ENCODE measurements at places on chromosomes 3 and 15.
A peak's percentile ranks its signal among the peaks of the same experiment; 100 is the strongest.

DNA sequence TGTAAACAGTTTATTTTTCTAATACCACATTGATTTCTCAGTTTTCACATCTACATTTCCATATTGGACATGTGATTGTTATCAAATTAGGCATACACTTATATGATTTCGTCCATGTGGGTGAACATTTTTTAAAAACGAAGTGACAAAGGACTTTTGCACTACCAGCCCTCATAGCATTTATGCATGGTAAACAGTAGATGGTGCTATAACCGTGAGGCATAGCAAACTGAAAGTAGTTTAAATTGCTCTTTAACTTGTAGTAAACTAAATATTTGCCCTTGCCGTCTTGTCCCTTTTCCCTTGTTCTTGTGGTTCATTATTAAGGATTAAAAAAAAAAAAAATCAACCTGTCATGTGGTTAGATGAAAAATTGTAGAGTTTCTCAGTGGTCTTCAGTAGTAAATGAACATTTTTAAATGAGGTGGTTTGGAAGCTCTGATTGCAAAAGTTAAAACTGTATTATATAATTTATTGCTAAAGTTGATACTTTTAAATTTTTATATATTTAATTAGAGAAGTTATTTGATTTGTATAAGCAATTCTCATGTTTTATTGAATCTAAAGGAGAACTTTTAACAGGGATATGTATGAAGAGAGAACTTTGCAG, 24.0 kb downstream of the STX19 start:
- peak; percentile 37 for DNase-seq

- no peak for DNase-seq
These were observed 365.1 kb upstream of the SEMA6D start for GRCh38 chr15:47352217-47352616.

DNA sequence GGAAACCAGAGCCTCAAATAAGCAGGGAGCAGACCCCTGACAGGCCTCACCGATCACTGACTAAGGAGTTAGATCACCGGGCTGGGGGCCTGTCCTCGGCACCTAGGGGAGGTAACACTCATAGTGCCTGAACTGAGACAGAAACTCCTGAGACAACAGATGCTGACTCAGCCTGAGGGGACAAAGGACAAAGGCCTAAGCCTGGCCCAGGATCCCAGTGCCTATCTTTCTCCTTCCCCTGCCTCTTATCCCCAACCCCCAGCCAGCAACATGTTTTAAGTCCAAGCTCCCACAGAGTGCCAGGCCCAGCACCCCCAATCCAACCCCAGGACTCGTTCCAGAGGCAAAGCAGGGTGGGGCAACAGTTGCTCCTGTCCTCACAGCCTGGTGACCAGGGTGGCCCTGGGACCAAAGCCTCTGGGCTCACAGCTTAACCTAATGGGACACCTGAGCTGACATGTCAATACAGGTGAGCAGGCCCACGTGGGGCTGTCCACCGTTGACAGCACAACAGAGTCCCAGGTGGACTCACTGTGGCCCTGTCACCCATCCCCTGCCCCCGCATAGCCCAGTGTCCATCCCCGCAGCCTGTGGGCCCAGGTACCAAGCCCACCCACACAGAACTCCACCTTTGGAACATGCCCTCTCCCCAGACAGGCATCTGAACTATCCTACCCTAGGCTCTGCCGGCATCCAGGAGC, 37.4 kb downstream of the ADCY5 start:
- no peak for DNase-seq

DNA sequence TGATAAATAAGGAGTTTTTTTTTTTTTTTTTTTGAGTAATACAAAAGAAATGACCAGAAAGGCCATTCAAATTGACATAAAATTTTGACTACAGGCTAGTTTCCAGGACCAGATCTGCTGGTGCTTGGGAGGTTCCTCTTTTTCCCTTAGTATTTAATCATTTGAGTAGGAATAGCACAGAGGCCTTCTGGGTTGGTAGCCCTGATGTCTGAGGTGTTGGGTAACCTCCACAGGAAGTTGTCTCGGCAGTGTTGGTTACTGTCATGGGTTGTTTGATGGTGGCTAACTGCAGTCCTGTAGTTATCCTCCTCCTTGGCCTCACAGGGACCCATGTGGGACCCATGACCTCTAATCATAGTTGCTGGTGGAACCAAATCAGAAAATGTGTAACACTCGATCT, 91.1 kb downstream of the USP13 start:
- DNase-seq, result peak; percentile 77

GRCh38 chr3:46407970-46408369, 911 bp downstream of the CCRL2 start:
- peak; percentile 64 for DNase-seq

GRCh38 chr3:153951276-153951675, 169.9 kb upstream of the ARHGEF26 start:
- DNase-seq, result no peak

DNA sequence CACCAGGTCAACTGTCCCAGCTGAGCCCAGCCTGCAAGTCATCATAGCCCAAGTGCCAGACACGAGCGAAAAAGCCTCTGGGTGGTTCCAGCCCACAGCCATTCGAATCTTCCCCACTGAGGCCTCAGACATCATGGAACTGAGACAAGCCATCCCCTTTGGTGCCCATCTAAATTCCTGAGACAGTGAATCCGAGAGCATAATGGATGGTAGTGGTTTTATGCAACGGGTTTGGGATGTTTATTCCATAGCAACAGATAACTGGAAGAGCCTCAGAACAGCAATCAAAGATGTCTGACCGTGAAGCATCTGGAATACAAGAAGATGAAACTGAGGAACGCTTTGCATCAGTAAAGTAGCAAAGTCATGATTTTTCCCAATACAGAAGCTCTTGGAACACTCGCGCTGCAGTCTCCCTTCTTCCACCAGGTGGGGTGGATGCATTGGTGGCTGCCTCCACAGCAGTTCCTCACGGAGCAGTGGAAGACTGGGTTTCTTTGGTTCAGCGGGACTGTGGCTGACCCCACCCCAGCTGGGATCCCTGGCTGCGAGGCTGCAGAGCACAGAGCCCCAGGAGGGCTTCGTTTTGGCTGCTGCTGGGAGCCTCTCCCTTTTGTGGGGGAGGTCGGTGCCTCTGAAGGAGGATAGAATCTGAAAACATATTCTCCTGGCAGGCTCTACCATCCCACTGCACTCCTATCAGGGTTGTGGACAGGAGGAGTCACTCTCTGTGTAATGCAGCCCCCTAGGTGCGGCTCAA, 26.4 kb upstream of the PDE8A start:
- DNase-seq, result peak; percentile 86

GRCh38 chr15:58951388-58952007, 18.0 kb upstream of the SLTM start:
- no peak for DNase-seq

- DNase-seq, result no peak
These were observed 75.1 kb downstream of the GRM7 start for GRCh38 chr3:6935970-6936369.

GRCh38 chr3:130950641-130951040, 56.8 kb downstream of the ATP2C1 start:
- no peak for DNase-seq

DNA sequence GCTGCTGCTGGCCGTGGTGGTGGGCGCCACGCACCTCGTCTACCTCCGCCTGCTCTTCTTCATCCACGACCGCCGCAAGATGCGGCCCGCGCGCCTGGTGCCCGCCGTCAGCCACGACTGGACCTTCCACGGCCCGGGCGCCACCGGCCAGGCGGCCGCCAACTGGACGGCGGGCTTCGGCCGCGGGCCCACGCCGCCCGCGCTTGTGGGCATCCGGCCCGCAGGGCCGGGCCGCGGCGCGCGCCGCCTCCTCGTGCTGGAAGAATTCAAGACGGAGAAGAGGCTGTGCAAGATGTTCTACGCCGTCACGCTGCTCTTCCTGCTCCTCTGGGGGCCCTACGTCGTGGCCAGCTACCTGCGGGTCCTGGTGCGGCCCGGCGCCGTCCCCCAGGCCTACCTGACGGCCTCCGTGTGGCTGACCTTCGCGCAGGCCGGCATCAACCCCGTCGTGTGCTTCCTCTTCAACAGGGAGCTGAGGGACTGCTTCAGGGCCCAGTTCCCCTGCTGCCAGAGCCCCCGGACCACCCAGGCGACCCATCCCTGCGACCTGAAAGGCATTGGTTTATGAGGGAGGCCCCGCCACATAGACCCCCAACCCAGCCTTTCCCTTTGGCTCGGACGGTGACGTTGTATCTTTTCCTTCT, 1.1 kb downstream of the GPR27 start:
- DNase-seq, result no peak

DNA sequence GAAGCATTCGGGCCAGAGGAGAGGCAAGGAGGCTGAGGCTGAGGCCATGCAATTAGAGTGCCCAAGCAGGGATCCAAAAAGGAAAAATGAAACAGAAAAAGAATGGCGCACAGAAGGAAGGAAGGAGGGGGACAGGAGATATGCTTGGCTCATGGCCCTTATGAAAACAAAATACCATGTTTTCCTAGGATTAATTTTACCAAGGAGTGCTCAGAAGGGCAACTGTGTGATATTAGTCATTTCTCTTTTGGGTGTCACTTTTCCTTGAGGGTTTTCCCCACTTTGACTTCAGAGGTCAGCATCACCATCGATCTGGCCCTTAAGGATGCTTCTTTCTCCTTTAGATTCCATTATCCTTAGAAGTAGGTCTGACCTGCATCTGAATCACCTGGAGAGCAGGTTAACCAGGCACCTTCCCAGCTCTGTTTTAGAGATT, 1.4 kb downstream of the PARP14 start:
- DNase-seq, result no peak

GRCh38 chr3:71127052-71127831, 456.3 kb downstream of the FOXP1 start:
- DNase-seq, result peak; percentile 56

GRCh38 chr3:144241404-144241803, 269.8 kb downstream of the DIPK2A start:
- DNase-seq, result no peak

- no peak for DNase-seq
These were observed 14.5 kb upstream of the PRKCI start for GRCh38 chr3:170207717-170208116.

DNA sequence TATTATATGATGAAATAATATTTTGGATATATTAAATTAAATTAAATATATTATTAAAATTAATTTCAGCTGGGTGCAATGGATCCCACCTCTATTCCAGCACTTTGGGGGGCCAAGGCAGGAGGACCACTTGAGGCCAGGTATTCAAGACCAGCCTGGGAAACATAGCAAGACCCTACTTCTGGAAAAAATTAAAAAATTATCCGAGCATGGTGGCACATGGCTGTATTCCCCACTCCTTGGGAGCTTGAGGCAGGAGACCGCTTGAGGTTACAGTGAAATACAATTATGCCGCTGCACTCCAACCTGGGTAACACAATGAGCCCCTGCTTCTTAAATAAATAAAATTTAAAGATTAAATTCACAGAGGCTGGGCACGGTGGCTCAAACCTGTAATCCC, 61.4 kb downstream of the SH3BP5 start:
- no peak for DNase-seq

DNA sequence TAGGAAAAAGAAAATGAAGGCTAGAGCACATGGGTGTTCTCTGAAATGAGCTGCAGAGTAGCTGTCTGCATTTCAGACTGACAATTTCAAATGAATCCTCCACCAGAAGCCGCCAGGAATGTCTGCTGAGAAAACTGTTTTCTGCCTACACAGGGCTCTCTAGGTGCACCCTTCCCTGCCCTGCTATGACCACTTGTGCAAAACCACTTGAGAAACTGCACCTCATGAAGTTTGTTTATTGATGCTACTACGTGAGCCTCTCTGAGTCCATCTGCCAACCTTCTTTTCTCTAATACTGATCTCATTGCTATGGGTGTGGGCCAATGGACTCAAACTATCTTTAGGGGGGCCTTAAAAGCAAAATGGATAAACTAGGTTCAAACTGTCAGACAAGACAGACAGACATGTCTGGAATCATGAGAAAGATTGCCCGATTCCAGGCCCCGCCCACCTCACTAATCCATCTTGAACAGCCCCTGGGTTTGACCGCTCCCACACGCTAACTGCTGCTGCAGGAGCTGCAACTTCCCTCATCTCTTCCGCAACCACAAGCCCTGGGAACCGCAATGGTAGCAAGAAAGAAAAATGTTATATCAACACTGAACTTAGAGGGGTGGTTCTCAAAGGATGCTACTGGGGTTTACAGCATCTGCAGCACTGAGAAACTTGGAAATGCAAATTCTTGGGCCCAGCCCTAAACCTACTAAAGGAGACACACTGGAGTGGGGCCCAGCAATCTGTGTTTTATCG, 9.0 kb upstream of the CD47 start:
- DNase-seq, result peak; percentile 85

DNA sequence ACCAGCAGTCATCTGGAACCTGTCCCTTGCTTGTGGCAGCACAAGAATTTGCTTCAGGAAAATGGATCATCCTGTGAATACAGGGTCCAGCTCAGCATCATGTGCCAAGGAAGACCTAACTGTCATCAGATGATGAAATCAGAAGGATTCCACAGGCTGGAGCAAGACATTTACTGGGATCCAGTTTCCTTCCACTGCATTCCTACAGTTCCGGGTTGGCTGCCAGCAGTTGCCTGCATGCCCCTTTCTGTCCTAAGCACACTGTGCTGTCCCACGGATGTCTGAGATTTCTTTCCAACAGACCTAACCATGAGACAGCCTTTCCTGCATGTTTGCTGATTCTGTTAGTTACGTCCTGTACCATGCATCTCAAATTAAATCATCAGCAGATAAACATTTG, 140.7 kb downstream of the IMPG2 start:
- no peak for DNase-seq

DNA sequence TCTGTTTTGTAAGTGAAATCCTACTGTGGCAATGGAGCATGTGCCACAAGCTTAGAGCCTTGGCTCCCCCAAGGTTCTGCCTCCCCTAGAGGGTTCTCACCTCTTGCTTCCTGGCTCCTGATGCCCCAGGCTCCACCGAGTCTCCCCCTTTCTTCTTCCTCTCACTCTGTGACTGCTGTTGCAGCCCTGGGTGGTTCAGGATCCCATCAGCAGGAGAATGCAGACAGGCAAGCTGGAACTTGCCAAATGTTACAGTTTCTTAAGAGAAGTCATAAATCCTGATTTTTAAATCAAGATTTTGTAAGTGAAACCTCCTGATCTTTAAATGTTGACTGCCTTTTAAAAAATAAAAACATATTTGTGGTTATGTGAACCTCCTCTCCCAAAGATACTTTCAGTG, 133.9 kb downstream of the CCNL1 start:
- DNase-seq, result no peak

DNA sequence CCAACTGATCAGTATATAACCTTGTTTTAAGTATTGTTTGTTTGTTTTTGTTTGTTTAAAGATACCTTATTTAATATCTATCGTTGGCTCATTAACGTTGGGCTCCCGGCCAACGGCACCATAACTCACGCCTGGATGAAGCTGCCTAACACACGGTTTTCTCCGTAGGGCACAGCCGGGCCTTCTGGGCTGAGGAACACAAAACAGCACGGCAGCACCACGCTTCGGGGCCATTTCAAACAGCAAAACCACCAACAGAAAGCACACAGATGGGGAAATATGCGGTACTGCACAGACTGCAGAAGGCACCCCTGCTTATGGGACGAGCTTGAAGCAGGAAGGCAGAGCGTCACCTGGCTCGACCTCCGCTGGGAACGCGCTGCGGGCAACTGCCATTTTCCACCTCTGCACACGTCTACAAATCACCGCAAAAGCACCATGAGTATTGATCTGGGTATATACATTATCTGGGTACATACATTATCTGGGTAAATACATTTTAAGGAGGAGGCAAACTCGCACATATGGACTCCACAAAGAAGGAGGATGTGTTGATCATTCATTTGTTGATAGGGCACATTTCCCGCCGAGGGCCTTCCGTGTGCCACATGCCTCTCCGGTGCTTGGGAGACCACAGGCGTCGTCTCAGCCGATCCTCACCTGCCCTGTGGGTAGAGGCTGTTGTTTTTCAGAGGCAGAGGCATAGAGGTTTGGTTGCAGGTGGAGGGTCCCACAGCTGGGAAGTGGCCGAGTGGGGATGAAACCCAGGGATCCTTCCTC, 123.7 kb upstream of the ATP2B2 start:
- DNase-seq, result no peak

- DNase-seq, result no peak
These were observed 225.1 kb downstream of the CHST2 start for GRCh38 chr3:143344516-143345165.

All from suppressor macrophage (primary cell).